T-cell (primary cell): ENCODE measurements at places on chromosomes 7 and 10. TPM values are rescaled to one million over a fixed set of nuclear protein-coding genes. Genes with fewer than 3 reads are reported as not detected.

The ACTR3C gene
- total RNA-seq, result 9.2 TPM

The FFAR4 gene
- not detected for total RNA-seq

The HABP2 gene
- total RNA-seq, result not detected

The IQUB gene
- total RNA-seq, result not detected

DNA sequence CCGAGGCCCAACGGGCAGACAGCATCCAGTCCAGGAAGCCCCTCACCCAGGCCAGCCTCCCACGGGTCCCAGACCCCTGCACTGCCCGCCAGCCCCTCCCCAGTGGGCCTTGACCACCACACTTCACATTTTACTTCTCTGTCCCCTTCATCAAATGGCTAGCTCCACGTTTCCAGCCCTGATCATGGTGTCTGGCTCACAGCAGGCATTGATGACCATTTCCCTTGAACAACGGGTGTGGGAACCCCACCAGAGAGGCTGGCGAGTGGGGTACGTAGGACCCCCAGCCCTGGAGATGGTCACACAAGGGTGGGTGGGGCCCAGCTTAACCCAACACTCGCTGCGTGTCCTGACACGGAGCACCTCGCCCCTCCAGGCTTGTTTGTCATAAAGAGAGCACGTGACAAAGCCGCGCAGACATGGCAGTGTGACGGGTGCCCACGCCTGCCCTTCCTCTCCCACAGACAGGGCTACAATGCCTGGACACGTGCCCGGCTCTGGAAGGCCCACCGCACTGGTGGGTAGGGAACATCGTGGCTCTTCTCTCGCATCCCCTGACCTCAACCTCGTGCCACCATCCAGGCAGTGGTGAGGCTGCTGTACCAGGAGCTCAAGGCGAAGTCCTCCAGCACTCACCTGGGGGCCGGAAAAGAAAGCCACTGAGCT lies 267.7 kb downstream of the MAD1L1 start:
- DNase-seq, result no peak

DNA sequence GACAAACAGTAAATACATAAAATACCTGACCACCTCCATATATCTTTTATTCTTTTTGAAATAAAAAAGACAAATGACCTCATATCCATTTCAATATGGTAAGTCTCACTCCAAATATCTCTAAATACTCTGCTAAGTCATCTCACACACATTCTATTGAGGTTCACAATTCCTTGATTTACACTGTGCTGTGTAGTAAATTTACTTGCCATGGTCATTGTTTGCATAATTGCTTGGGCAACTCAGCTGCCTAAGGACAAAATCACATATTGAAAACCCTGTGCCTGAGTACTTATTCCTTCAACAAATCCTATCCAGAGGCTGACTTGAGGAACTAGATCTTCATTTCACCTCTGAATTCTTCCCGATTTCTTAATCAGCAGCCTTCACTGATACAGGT lies 176.4 kb downstream of the THSD7A start:
- DNase-seq, result no peak

- DNase-seq, result no peak
These were observed 97.9 kb upstream of the SH2B2 start for GRCh38 chr7:102188746-102189145.

GRCh38 chr10:127990846-127991542 lies 84.1 kb downstream of the PTPRE start:
- no peak for DNase-seq

DNA sequence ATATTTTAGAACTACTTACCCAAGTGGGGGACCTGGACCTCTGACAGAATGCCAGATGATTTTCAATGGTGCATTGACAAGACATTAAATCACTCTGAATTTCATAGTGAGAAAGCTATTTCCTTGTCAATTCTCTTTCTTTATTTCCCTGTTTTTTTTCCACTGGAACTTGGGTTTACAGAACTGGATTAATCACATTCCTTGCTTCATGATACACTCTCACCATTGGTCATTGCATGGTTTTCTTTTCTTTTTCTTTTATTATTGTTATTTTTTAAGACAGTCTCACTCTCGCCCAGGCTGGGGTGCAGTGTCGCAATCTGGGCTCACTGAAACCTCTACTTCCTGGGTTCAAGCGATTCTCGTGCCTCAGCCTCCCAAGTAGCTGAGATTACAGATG lies 38.5 kb upstream of the LBX1 start:
- no peak for DNase-seq

DNA sequence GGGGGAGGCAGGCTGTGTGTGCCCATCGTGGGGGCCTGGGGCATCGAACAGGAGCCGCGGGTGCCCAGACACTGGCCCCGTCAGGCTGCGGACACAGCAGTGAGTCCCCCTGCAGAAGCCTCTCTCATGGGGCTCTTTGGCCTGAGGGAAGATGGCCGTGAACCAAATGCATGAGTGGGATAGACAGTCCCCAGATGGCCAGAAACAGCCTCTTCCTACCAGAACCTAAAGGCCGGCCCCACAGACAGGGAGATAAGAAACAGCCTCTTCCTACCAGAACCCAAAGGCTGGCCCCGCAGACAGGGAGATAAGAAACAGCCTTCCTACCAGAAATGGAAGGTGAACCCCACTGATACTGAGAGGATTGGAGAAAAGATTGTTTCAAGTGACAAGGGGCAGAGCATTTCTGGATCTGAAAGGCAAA lies 16.6 kb downstream of the IDI2 start:
- DNase-seq, result no peak

- no peak for DNase-seq
These were observed 6.5 kb upstream of the CRHR2 start for GRCh38 chr7:30688718-30689221.

GRCh38 chr10:34775044-34775637 lies 40.0 kb downstream of the PARD3 start:
- no peak for DNase-seq

DNA sequence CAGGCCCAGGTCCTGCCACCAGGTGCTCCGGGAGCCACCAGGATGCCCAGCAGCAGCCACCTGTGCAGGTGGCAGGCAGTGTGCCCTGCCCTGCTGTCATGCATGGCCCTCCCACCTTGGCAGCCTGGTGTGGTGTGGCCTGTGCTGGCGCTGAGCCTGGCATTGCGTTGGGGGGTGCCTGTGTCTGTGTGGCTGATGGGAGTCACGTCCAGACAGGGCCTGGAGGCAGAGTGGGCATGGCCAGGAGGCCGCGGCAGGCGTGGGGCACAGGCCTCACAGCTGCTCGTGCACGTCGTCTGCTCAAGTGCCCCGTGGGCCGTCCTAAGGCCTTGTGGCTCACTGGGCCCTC lies 8.7 kb downstream of the TTYH3 start:
- no peak for DNase-seq

DNA sequence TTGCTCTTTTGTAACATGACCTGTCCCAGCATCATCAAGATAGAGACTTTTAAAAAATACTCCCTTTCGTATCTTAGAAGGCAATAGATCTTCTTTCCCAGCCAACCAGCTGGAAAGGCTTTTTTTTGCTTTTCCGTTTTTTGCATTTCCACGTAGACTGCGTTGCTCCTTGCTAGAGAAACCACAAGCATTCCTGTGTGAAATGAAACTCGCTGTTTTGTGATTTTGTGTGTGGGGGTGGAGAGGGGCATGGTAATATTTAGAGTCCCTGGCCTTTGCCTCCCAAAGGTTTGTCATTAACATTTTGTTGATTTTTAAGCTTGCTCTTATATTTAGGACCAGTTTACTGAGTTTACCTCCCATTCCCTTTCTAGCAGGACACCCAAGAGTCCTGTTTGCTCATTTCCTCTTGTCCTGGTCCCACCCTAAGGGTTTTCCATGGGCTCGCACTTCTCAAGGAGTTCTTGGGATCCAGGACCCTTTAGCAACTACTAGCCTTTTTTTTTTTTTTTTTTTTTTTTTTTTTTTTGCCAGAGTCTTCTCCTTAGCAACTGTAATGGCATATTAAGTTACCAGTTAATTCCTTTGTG lies 243.6 kb downstream of the BICC1 start:
- no peak for DNase-seq
